ENCODE measurements at places on chromosomes 6 and 20.
A peak's percentile ranks its signal among the peaks of the same experiment; 100 is the strongest.

DNA sequence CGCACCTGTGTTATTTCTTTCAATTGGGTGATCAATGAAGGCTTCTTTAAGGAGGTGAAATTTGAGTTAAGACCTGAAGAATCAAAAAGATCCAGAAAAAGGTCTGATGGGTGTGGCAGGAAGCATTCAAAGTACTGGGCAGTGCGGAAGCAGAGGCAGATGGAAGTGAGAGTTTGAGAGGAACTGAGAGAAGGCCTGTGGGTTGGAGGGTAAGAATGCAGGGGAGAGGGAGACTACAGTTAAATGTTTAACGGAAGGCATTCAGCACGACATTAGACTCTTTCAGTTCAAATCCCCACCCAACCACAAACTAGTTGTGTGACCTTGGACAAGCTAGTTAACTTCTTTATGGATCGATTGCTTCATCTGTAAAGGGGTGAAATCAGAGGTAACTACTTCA lies 50.5 kb upstream of the GCM1 start:
- no peak for DNase-seq

DNA sequence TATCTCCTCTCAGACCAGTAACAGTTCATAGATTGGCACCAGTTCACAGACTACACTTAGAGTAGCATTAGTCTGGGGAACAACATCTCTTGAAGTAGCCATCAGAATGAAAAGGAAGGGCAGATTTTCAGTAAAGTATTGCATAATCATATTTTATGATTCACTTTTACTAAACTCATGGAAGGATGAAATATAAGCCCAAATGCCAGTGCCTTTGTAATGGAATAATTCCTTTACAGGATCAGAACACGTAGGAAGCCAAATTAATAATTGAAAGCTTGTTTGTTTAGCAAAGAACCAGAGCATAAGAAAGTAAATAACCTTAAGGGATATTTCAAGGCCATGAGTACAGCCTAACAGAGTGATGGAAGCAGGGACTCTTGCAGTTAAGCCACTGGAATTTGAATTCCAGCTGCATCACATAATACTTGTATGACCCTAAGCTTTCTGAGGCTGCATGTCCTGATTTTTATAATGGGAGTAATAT lies 11.4 kb upstream of the LOC128125822 start:
- DNase-seq, result no peak

DNA sequence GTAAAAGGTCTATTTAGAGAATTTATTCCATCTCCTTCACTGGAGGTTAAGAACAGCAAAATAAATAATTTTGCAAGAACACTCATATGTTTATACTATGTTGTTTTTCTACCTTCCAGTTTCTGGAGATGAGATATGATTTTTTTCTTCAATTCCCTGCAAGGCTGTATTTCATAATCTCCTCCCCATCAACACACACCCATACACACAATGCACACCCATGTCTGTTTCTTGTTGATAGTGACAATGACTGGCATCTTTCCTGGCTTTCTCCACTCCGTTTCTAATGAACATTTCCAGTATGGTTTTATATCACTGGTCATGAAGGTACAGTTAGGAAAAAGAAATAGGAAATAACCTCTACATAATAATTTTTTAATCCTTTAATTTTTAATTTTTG lies 202.1 kb downstream of the ARHGAP18 start:
- no peak for DNase-seq

- DNase-seq, result no peak
These were observed 121.7 kb upstream of the TNFAIP3 start for GRCh38 chr6:137745321-137745720.

DNA sequence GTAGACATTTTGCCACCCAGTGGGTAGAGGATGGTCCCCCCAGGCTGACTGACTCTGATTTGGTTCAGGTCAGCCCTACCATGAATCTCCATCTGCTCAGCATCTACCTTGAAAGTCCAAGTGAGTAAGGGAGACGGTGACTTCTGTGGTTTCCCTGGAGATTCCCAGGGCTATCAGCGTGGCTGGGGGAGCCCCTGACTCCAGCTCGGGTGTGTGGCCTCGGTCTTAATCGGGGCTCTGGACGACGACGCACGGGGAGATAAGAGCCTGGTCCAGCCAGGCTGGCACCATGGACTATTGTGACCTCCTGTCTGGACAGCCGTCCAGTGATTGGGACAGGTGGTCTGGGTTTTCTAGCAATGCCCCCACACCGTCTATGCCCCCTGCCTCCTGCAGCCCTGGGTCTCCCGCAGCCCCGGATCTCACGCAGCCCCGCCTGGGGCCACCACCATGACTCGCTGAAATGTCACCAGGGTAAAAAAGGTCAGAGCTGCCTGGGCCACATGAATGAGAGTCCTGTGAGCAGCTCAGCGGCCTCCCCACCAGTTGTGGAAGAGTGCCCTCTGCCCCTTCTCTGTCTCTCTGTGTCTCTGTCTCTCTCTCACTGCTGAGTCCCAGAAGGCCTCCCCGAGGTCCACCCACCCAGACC lies 47.1 kb upstream of the GATA5 start:
- no peak for DNase-seq

GRCh38 chr20:37384683-37385174 lies 38.8 kb downstream of the SRC start:
- DNase-seq, result peak; percentile 80

DNA sequence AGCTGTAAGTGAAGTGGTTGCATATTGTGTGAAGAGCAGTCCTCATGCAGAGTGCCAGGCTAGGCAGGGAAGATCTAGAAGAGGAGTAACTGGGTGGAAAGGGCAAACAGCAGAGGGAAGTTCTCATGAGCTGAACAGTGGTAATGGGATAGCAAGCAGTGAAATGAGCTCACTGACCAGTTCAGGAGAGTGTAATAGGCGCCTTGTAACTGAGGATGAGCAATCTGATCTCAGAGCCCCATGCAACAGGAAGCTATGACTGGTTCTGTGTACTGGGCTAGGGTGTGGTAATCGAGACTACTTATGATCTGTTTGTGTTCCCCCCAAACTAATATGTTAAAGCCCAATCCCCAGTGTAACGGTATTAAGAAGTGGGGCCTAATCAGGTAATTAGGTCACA lies 98.6 kb downstream of the RFX6 start:
- no peak for DNase-seq

- no peak for DNase-seq
These were observed 14.5 kb downstream of the COL9A3 start for GRCh38 chr20:62831361-62831788.

DNA sequence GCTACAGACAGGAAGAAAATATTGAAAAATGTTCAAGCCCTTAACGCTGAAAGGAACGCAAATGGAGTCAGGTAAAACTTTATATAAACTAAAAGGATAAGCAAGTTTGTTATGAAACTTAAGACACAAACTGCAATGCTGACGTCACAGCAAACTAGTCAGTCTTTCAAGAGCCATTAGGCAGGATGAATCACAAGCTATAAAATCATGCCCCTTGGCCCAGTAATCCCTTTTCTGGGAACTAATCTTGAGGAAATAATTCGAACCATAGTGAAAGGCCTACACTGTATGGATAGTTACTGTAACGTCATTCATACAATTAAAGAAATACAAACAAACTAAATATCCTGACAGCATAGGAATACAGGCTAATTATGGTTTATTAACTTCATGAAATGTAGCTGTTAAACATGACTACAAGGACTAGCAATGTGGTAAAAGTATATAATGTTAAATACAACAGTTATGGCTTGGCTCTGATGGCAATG lies 42.7 kb upstream of the HINT3 start:
- DNase-seq, result peak; percentile 83

DNA sequence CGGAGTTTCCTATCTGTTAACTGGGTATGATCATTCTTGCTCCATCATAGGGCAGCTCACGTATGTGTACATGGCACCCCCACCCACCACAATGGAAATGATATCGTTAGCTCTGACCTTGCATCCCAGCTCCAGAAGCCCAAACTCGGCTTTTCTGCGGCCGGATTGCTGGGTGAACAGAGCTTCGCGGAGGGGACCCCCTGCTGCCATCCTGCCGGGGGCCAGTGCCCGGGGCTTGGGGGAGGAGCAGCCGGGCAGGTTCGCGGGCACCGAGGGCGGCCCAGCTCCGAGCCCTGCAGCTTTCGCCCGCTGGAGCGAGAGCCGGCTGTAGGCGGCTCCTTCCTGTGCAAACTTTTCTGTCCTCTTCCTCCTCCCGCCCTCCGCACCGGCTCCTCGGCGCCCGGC lies 24.9 kb upstream of the FUCA2 start:
- DNase-seq, result peak; percentile 80

DNA sequence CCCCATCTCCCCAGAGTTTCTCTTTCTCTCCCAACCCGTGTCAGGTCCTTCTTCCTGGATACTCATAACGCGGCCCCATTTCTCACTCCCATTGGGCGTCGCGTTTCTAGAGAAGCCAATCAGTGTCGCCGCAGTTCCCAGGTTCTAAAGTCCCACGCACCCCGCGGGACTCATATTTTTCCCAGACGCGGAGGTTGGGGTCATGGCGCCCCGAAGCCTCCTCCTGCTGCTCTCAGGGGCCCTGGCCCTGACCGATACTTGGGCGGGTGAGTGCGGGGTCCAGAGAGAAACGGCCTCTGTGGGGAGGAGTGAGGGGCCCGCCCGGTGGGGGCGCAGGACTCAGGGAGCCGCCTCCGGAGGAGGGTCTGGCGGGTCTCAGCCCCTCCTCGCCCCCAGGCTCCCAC lies at the start of gene HLA-F:
HLA-F (plus strand) TSS at position 173 of the 404 bp plus-strand sequence; CDS start at position 203, 30 bp downstream.
- peak; percentile 86 for DNase-seq

DNA sequence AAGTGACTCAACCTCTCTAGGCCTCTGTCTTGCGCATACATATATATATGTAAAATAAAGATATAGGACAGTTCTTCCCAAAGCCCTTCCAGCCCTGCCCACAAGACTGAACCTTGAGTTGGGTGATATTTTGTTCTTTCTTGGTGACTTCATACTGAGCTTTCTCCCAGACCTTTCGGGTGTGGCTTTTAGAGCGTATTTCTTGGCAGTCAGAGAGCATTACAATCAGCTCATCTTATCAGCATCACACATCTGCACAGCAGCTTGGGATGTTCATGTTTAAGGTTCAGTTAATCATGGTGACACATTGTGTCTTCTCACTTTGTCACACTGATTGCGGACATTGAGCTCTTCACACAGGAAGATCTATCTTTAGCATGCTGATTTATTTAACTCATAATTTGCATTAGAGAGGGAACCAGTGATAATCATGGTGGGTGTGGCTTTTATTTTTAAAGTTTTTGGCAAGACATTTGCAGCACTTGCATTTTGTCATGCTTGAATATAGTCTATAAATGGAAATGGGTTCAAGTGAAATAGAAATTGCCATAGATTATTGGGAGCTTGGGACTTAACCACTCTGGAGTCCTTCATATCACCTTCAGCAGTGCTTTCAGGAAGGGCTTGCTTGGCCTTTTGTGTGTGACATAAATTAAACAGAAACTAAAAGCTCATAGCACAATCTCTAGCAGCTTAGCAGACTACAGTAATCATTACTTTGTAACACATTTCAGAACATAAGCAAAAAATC lies 8.3 kb downstream of the KIF3B start:
- DNase-seq, result no peak

GRCh38 chr6:8130399-8130798 lies 28.1 kb upstream of the EEF1E1 start:
- no peak for DNase-seq

DNA sequence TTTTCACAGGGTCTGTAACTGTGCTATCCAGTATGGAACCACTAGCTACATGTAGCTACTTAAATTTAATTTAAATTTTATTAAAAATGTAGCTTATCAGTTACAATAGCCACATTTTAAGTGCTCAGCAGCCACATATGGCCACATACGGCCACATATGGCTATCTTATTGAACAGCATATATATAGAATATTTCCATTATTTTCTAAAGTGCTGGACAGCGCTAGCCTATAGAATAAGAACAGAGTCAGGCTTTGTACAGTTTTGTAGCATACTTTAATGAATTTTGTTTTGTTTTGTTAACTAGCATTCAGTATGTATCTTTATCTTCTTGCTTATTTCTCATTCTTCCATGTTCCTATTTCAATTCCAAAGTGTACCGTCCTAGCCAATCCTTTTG lies 118.4 kb downstream of the JAG1 start:
- no peak for DNase-seq

GRCh38 chr6:128963561-128963960 lies 80.6 kb downstream of the LAMA2 start:
- peak; percentile 11 for DNase-seq

DNA sequence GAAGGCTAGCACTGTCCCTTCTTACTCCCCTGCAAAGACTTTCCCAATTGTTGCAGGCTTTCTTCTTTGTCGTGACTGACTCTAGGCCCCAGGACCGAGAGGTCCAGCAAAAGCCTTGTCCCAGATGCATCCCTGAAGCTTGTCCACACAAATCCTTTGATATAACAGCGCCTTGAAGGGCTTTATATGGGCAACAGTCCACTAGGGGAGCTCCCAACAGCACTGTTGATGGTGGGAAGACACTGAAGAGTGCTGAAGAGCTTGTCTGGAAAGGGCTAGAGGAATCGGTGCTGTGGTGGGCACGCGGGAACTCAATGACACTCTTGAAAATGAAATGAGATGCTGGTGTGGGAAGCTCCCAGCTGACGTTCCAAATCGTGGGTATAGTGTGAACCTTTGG lies 316.1 kb upstream of the CDH4 start:
- DNase-seq, result no peak

DNA sequence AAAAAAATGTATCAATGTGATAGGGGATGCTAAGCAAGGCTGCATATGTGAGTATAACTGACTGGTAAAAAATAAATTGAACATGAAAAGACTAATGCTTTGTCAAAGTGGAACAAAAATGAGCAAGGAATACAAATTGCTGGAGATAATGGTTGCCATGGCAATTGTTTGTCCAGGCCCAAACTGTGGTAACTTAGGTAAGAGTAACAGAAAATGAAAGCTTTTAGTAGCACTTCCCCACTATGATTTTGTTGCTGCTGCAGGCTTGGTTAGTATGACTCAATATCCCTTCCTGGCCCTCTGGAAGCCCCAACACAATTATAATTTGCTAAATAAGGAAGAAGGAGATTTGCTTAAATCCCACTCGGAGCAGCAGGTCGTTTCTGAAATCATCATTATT lies 577.1 kb downstream of the DOK5 start:
- DNase-seq, result peak; percentile 11

GRCh38 chr20:22578221-22579118 lies 5.9 kb downstream of the FOXA2 start:
- DNase-seq, result no peak

Measured in astrocyte of the hippocampus (primary cell).